Osteoblast (primary cell): ENCODE measurements at places on chromosomes 2 and 18. TPM values are rescaled to one million over a fixed set of nuclear protein-coding genes. Genes with fewer than 3 reads are reported as not detected.

- no peaks in the 10 kb centered on the region for H3K4me1 ChIP-seq
- no peaks in the 10 kb centered on the region for H3K27me3 ChIP-seq
- no peaks in the 10 kb centered on the region for H3K36me3 ChIP-seq
- no peak overlapping the region for H3K4me3 ChIP-seq
- H3K27ac ChIP-seq: no peak overlapping the region
Measured at GRCh38 chr2:28201671-28202180, 190.9 kb upstream of the FOSL2 start.

DNA sequence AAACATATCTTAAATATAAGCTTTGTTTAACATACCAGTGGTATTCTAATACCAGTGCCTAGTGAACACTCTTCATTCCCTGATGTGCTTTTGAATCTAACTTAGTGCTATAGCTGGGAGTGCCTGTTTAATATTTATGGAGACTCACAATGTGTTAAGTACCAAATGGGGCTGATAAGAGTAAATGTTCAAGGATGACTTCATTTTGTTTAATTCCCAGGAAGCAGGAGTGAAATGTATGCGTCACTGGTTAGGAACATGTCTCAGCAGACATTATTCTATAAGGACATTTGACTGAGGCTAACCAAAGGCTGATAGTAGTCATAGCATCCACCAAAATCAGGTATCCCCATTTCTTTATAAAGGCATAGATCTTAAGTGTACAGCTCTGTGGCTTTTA lies 31.7 kb upstream of the LINC00305 start:
- H3K27ac ChIP-seq: no peak overlapping the region
- no peak for DNase-seq
- no peaks in the 10 kb centered on the region for H3K4me1 ChIP-seq
- H3K27me3 ChIP-seq: no peaks in the 10 kb centered on the region
- H3K4me3 ChIP-seq: no peak overlapping the region

- no peak overlapping the region for H3K4me3 ChIP-seq
- H3K36me3 ChIP-seq: peaks cover 44% of the 10 kb centered on the region
- H3K4me1 ChIP-seq: peaks cover 62% of the 10 kb centered on the region
- peak overlapping the region; percentile 93 for H3K27ac ChIP-seq
- no peaks in the 10 kb centered on the region for H3K27me3 ChIP-seq
Measured at GRCh38 chr2:188984065-188984491, 9.9 kb downstream of the COL3A1 start.

DNA sequence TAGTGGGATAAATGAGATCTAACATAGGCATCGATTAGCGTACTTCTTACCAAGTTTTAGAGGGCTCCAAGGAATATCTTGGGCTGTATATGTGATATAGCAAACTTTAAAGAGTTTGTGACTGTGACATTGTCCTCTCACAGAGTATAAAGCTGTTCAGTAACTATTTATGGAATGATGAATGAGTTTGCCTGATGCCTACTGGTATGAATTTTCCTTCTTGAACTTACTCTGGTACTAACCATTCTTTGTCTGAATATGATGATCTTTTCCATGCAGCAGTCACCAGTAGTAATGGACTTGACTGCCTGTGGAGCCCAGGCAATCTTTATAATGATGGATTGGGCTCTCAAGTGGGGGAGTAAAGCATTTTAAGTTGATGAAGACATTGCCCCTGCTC lies 120.5 kb downstream of the PARD3B start:
- peaks cover 19% of the 10 kb centered on the region for H3K4me1 ChIP-seq
- no peak for DNase-seq
- H3K4me3 ChIP-seq: no peak overlapping the region
- H3K27ac ChIP-seq: peak overlapping the region; percentile 87
- H3K36me3 ChIP-seq: no peaks in the 10 kb centered on the region

GRCh38 chr2:29921560-29921915 lies at the start of gene ALK:
Gene ALK (minus strand): TSS chr2:29921586. CDS start chr2:29920659, 927 bp downstream.
- no peaks in the 10 kb centered on the region for H3K36me3 ChIP-seq
- no peak within 1 kb of the TSS for H3K27ac ChIP-seq
- H3K4me3 ChIP-seq: no peak within 1 kb of the TSS
- H3K27me3 ChIP-seq: peaks cover 40% of the 10 kb centered on the region
- peak; percentile 93 for DNase-seq

DNA sequence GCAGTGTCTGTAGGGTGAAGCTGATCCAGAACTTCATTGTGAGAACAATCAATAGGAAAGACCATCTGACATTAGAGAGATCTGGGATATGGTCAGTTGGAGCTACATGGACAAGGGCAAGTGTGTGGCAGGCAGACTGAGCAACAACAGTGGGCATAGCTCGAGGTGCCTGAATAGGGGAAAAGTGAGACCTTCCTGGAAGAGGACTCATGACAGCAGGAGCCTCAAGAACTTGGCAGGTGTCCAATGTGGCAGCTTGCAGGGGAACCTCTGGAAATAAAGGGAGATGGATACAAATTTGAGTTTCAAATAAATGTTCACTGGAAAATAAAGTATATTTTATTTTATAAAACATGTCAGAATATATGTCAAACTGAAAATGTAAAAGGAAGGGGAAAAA lies 117.9 kb downstream of the TANC1 start:
- peaks cover 52% of the 10 kb centered on the region for H3K4me1 ChIP-seq
- no peaks in the 10 kb centered on the region for H3K36me3 ChIP-seq
- DNase-seq: no peak

GRCh38 chr2:196409376-196409775 lies 230.1 kb upstream of the CCDC150 start:
- H3K27me3 ChIP-seq: no peaks in the 10 kb centered on the region
- no peaks in the 10 kb centered on the region for H3K36me3 ChIP-seq
- peaks cover 6% of the 10 kb centered on the region for H3K4me1 ChIP-seq
- no peak overlapping the region for H3K4me3 ChIP-seq
- no peak overlapping the region for H3K27ac ChIP-seq

GRCh38 chr2:193517615-193518014 lies 1322.9 kb upstream of the TMEFF2 start:
- DNase-seq: no peak
- no peaks in the 10 kb centered on the region for H3K36me3 ChIP-seq
- H3K27me3 ChIP-seq: no peaks in the 10 kb centered on the region
- no peak overlapping the region for H3K4me3 ChIP-seq
- H3K4me1 ChIP-seq: peaks cover 5% of the 10 kb centered on the region

GRCh38 chr2:154289870-154290269 lies 408.6 kb upstream of the KCNJ3 start:
- no peak overlapping the region for H3K27ac ChIP-seq
- H3K4me1 ChIP-seq: no peaks in the 10 kb centered on the region
- H3K36me3 ChIP-seq: no peaks in the 10 kb centered on the region
- no peak overlapping the region for H3K4me3 ChIP-seq

GRCh38 chr2:191631754-191632153 lies 46.2 kb upstream of the NABP1 start:
- H3K27ac ChIP-seq: no peak overlapping the region
- H3K36me3 ChIP-seq: no peaks in the 10 kb centered on the region
- no peaks in the 10 kb centered on the region for H3K27me3 ChIP-seq
- H3K4me3 ChIP-seq: no peak overlapping the region
- peaks cover 36% of the 10 kb centered on the region for H3K4me1 ChIP-seq
- DNase-seq: no peak

DNA sequence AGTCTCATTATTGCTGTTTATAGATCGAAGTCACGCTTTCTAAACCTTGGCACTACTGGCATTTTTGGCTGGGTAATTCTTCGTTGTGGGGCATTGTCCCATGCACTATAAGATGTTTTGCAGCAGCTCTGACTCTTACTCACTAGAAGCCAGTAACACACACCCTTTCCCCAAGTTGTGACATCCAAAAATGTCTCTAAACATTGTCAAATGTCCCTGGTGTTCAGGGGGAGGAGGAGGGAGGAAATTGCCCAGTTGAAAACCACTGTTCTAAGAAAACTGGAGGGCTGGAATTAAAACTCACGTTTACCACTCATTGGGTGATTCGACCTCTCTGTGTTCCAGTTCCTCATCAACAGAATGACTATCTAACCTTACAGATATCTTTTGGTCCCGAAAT lies 115.7 kb upstream of the KLF7 start:
- H3K4me3 ChIP-seq: no peak overlapping the region
- no peak for DNase-seq
- no peak overlapping the region for H3K27ac ChIP-seq
- no peaks in the 10 kb centered on the region for H3K36me3 ChIP-seq

DNA sequence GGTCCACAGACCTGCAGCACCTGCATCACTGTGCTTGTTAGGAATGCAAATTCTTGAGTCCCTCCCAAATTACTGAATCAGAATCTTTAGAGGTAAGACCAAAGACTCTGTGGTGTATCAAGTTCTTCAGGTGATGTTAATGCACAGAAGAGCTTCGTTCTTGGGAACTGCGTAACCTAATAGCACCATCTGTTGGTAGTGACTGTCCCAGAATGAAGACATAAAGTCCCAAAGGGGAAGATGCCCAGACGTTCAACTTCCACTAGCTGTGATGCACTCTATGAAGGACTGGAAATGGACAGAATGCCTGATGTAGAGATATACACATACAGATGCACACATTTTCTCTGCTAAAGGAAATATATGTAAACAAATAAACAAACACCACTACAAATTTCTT lies 576.0 kb downstream of the LRP1B start:
- no peaks in the 10 kb centered on the region for H3K4me1 ChIP-seq
- no peak overlapping the region for H3K27ac ChIP-seq

GRCh38 chr2:40507432-40507831 lies 55.5 kb upstream of the SLC8A1 start:
- no peak for DNase-seq
- no peak overlapping the region for H3K4me3 ChIP-seq
- H3K36me3 ChIP-seq: no peaks in the 10 kb centered on the region
- H3K27ac ChIP-seq: no peak overlapping the region

Gene KCTD1
- total RNA-seq: 14.4 and 14.8 TPM in 2 replicates

Gene LAMA3
- 8.3 and 33.3 TPM in 2 replicates for total RNA-seq

Gene RFTN2
- total RNA-seq: 14.5 and 18.6 TPM in 2 replicates

Gene GNLY
- not detected in 2 replicates for total RNA-seq

Gene TUBA3D
- total RNA-seq: not detected in 2 replicates

Gene TMEFF2
- total RNA-seq: under 0.01 TPM in 2 replicates

Gene ESPNL
- total RNA-seq: 1.8 and 9.8 TPM in 2 replicates

Gene ABCG5
- not detected in 2 replicates for total RNA-seq
